ENCODE measurements at places on chromosomes 7 and 10.

- no peaks in the 10 kb centered on the region for H3K4me1 ChIP-seq
- H3K27ac ChIP-seq: no peak overlapping the region
- H3K27me3 ChIP-seq: no peaks in the 10 kb centered on the region
Measured at GRCh38 chr7:96825285-96825684, 115.6 kb upstream of the SEM1 start.

- H3K4me1 ChIP-seq: peaks cover 33% of the 10 kb centered on the region
- peak; percentile 48 for DNase-seq
- H3K27me3 ChIP-seq: peaks cover 68% of the 10 kb centered on the region
- no peak overlapping the region for H3K27ac ChIP-seq
- H3K4me3 ChIP-seq: peak overlapping the region; percentile 67
- no peaks in the 10 kb centered on the region for H3K36me3 ChIP-seq
Measured at GRCh38 chr10:86970162-86970981, 2.1 kb downstream of the ADIRF start.

- no peaks in the 10 kb centered on the region for H3K4me1 ChIP-seq
- no peaks in the 10 kb centered on the region for H3K36me3 ChIP-seq
- H3K27me3 ChIP-seq: no peaks in the 10 kb centered on the region
- no peak overlapping the region for H3K27ac ChIP-seq
Measured at GRCh38 chr10:15792777-15793176, 67.5 kb downstream of the MINDY3 start.

- no peaks in the 10 kb centered on the region for H3K4me1 ChIP-seq
Measured at GRCh38 chr10:966466-967235, 21.6 kb upstream of the GTPBP4 start.

DNA sequence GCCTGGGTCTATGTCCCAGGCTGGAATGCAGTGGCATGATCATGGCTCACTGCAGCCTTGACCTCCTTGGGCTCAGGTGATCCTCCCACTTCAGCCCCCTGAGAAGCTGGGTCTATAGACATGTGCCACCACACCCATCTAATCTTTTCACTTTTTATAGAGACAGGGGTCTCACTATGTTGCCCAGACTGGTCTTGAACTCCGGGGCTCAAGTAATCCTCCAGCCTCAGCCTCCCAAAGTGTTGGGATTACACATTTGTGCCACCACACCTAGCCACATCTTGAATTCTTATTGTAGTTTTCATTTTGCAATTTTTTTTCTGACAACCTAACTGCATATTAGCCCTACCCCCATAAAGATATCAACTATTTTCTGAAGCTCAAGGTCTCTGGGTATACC, 18.4 kb upstream of the COL1A2 start:
- no peak for DNase-seq
- H3K36me3 ChIP-seq: no peaks in the 10 kb centered on the region
- no peaks in the 10 kb centered on the region for H3K27me3 ChIP-seq

Measured in GM23338 (cell line).